Central memory CD4-positive, alpha-beta T cell (primary cell): ENCODE measurements at places on chromosomes 2 and 18.

GRCh38 chr2:66489436-66489835 is 54.5 kb downstream of the MEIS1 start:
- no peak for DNase-seq

DNA sequence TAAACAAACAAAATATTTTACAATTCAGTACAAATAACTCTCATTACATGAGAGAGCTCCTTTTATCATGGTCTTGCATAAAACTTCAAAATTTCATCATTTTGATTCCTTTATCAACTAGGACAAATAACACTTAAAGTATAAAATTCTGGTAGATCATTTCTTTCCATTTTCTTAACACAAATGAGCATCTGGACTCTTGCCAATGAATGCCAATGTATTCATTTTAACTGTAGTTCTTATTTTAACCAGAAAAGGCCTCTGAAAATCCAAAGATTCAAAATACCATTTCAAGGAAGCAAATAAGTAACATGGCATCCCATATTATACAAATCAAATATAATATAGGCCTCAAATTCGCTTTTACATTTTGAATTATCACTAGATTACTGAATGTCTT is 13.8 kb upstream of the POU3F3 start:
- no peak for DNase-seq

DNA sequence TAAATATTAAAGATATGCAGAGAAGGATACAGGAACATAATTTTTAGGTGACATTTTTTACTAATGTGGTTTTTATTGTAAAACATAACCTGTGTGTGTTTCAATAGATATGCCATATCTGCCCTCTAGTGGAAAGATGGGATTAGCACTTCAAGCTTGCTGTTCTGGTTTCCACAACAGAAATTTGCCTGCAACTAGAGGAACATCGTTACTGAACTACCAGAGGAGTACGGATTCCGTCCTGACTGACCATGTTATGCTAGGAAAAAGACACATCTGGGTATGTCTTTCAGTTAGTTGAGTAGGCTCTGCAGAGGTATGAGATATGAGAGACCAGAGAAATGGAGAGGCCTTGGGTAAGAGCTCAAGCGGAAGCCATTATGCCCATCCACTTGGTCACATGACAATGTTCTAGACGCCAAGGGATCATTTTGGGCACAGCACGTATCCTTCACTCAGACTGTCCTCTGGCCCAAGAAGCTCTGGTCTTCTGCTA is 104.9 kb downstream of the MBD2 start:
- peak; percentile 27 for DNase-seq

GRCh38 chr2:200471324-200471848 is 38.5 kb downstream of the KCTD18 start:
- peak; percentile 28 for DNase-seq

DNA sequence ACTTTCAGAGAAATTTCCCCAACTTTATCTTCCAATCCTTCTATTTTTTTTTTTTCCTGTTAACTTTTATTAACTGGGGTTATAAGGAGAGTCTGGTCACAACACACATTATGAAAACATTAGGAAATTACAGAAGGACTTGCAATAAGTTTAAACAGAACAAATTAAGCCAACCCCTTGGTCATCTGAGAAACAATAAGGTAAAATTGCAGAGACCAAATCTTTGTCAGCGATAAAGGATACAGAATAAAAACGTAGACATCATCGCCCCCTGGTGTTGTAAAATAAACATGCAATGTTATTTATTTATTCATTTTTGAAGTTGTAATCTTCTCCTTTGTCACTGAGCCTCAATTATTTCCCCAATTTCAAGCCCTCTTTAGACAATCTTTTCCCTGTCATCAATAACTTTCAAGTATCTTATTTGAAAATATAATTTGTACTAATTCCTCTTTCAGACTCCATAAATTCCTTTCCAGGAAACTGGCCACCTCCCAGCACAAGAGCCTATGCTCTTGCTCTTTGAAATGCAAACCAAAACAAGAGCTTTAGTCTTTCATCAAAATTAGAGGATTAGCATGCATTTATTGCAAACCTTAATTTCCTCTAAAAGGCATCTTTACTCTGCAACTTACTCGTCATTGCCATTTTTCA is 19.5 kb downstream of the G6PC2 start:
- DNase-seq: peak; percentile 25
